Muscle of back (tissue), 13 donors: ENCODE measurements at places on chromosomes 13 and 19.
A peak's percentile ranks its signal among the peaks of the same experiment; 100 is the strongest.

GRCh38 chr13:91162180-91162579 lies 185.3 kb upstream of the MIR17HG start:
- no peak for DNase-seq

DNA sequence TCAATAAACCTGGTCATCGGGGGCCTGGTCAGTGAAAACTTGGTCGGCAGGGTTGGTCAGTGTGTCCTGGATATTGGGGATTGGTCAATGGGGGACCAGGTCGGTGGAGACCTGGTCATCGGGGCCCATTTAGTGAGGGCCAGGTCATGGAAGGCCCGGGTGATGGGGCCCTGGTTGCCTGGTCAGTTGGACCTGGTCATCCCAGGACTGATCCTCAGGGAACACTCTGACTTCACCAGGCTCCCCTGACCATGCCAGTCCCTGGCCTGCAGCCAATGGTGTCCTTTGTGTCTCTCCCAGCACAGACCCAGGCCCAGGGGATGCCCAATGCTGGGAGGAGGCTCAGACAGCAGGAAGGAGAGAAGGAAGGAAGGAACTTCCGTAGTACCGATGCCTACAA lies 42.1 kb upstream of the TPM4 start:
- no peak for DNase-seq

DNA sequence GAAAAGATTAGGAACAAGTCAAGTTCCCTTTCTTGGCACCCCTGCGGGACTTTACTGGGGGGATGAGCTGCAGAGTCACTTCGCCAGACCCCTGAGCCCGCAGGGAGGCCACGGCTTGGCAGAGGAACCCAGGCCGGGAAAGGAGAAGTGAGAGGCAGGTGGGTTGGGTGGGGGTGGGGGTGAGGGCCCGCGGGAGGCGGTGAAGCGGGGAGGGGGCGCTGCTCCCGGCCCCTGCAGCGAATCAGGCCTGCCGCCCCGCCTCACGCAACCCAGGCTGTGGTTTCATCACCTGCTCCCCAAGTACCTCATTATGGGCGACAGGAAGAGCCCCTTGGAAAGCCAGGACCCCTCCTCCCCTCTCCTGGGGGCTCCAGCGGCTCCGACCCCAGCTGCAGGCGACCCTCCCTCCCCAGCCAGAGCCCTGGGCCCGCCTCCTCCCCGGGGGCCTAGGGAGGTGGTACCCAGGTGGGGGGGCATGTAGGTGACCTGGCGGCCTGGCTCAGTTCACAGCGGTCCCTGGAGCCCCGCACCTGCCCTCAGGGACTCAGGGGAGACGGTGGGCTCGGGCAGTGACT lies 9.5 kb downstream of the MEF2B start:
- no peak for DNase-seq

DNA sequence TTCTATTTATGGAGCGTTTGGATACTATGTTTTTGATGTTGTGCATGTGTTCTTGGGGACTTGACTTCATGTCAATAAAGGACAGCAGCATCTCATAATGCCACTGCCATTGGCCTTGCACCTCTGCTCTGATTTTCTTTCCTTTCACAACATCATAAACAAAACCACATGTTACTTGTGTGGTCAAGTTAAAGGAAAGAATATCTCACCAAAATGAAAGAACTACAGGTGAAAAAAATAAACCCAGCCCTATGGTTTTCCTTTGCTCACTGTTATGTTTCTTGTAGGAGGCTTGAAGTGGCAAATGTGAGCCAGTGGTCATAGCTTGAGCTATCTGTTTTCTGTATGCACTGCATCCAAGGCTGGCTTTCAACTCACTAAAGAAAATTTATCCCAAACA lies 240.4 kb downstream of the KCNRG start:
- no peak for DNase-seq

DNA sequence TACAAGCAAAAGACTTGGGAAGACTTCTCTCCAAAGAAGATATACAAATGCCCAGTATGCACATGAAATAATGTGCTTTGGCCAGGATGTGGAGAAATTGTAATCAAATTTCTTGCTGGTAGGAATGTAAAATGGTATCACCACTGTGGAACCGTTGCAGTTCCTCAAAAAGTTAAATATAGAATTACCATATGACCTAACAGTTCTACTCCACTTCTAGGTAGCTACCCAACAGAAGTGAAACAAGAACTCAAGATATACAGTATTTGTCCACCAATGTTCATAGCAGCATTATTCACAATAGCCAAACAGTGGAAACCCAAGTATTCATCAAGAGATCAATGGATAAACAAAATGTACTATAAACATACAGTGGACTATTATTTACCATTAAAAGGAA lies 95.0 kb upstream of the KLF5 start:
- DNase-seq, result no peak

GRCh38 chr13:76848596-76848995 lies 37.6 kb downstream of the KCTD12 start:
- no peak for DNase-seq

- DNase-seq, result no peak
These were observed 78.8 kb downstream of the FGF14 start for GRCh38 chr13:102323012-102323411.

DNA sequence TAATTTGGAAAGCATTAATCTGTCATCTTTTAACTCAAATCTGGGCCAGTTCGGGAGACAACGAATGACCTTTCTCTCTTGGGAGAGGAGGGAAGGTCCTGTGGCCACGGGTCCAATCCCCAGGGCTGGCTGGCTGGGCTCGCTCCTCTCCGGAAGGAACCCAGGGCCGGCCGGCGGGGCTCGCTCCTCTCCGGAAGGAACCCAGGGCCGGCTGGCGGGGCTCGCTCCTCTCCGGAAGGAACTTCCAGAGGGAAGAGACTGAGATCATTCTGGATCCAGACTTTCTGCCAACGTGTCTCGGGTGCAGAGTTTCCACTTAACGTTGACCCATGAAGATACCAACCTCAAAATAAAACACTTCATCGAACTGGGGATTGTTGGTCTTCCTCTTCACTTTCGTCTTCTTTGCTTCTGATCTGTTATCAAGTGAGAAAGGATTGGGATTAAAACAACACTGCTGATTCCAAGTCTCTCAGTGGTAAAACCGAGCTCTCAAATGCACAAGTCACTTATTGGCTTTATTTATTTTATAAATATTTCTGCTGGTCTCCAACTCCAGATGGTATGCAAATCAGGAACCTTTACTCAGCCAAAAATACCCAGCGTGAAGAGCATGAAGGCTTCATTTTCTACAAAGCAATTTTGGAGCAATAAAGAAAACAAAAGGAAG lies 53.3 kb upstream of the C13orf46 start:
- no peak for DNase-seq

DNA sequence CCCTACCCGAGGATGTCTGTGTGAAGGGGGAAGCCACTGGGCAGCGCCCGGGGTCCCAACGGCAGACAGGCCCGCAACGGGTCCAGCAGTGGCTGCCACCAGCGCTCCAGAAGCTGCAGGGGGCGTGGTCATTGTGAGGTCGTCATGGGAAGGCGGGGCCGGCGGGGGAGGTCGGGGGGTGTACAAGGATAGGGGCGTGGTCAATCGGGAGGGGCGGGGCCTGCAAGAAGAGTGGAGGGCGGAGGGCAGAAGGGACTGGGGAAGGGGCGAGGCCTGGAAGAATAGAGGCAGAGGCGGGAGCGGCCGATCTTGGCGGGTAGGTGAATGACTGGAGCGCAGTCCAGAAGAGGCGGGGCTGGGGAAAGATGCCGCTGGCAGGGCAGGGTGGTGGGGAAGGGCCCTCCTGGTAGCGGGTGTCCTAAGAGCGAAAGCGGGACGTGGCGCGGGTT lies 4.4 kb downstream of the FUZ start:
- DNase-seq, result peak; percentile 80

- DNase-seq, result no peak
These were observed 17.9 kb downstream of the NECTIN2 start for GRCh38 chr19:44863990-44864389.

DNA sequence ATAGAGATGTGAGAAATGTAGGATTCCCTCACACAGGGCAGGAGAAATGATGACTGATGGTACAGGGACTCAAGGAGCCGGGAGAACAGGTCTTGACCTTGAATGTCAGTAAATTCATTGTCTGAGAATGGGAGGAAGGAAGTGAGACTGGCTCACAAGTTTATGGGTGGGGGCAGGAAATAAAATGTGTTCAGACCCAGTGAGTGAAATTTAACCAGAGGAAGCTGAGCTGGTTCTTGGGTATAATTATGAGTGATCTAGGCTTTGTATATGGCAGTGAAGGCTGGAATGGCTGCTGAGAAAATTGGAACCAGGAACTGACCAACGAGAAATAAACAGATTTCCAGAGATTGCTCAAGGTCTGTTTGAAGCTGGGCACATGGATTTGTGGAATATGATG lies 6.3 kb upstream of the IGSF23 start:
- DNase-seq, result no peak

GRCh38 chr13:75486146-75487062 lies 4.4 kb upstream of the TBC1D4 start:
- no peak for DNase-seq

DNA sequence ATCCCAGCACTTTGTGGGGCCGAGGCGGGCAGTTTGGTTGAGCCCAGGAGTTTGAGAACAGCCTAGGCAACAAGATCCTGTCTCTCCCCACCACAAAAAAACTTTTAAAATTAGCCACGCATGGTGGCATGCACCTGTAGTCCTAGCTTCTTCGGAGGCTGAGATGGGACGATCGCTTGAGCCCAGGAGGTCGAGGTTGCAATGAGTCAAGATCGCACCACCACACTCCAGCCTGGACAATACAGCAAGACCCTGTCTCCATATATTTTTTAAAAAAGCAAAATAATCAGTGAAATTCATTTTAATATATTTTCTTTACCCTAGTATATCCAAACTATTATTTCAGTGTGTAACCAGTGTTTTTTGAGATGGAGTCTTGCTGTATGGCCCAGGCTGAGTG lies 8.2 kb downstream of the AP2A1 start:
- DNase-seq, result no peak

DNA sequence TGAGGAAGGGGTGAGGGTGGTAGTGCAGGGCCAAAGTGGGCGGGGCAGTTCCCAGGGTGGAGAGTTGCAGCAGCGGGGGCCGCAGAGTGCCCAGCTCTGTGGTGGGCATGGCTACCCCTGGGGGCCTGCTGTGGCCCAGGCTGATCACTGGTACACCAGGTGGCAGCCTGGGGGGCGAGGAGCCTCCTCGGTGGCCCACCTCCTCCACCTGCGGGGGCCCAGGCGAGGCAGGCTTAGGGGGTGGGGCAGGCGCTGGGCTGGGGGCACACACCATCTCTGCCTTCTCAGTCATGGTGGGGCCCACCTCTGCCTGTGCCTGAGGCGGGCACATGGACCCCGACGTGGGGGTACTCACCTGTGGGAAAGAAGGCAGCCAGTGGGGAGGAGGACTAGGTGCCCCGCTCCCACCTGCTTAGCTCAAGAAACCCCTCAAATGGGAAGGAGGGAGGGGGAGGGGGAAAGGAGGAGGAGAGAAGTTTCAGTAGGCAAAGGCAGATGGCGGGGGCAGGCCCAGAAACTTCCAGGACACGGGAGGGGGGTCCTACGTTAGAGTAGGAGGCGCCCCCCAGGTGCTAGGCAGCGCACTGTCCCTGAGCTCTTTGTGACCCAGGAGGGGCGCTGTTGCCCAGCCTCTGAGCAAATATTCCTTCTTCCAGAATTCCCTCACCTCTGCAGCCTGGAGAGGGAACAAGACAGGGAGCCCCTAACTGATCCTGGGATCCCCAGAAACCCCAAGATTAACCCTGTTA lies 1.6 kb downstream of the LYL1 start:
- no peak for DNase-seq

GRCh38 chr19:33777753-33778088 lies 18.9 kb upstream of the KCTD15 start:
- DNase-seq, result no peak

DNA sequence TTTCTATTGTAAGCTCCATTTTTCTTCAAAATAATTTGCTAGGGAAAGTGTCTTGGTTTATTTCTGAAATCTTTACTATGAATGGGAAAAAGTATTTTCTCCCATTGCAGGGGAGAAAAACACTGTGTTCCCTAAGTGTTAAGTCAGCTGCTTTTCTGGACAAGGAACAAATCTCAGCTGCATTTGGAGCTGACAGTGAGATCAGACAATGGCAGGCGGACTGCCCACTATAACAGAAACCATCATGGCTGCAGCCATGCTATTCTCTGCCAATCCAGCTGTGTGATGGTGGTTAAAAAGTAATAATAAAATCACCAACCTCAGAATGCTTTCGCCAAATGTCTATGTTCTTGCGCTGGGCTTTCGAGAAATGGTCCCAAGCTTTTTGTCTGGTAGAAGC lies 302.7 kb downstream of the DNAJC15 start:
- DNase-seq, result no peak

GRCh38 chr13:97113231-97114001 lies 108.7 kb upstream of the MBNL2 start:
- DNase-seq, result no peak

DNA sequence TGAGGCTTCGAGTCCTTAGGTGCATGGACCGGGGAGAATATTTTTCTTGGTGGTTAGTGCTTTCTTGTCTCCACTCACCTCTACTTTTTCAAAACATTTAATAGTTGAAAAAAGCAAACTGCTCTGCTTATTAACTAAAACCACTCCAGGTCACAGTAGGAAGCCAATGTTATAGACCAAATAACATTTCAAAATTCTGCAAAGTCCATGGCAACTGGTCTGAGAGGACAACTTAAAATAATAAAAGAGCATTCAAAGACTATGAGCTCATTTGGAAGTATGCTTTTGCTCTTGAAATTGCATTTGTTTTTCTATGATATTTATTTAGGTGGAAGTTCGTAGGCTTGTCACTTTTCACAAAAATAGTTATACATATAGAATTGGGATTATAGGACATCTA lies 483.0 kb downstream of the DCT start:
- no peak for DNase-seq

DNA sequence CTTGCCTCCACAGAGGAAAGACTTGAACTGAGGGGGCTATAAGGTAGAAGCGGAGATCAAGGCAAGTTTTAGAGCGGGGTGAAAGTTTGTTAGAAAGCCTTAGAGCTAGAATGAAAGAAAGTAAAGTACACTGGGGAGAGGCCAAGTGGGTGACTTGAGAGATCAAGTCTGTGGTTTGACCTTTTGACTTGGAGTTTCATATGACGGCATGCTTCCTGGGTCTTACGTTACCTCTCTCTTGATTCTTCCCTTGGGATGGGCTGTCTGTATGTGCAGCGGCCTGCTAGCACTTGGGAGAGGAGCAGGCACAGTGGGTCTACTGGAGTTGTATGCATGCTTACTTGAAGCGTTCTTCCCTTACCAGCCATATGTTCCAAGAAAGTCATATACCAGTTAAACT lies 1768.5 kb downstream of the PCDH9 start:
- DNase-seq, result no peak

GRCh38 chr19:4140237-4140711 lies 13.2 kb upstream of the CREB3L3 start:
- DNase-seq, result peak; percentile 54

DNA sequence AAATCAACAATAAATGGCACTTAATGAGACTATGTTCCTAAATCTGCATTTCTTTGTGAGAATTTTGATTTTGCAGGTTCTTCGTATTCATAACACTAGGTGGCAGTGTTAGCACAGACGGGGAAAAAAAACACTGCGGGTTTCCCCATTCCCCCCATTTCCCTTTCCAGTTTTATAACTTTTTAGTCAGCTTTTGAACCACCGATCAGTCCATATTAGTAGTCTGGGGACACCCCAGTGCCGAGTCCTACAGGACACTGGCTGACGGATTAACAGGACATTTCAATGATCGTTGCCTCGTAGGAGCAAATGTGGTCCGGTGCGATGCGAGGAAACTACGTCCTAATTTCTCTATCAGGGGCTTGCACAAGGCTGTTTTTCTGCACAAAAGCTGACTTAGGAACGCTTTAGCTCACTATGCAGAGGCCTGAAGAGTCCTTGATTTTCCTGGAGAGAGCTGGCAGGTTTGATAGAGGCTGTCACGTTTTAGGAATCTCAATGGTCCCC lies 234.3 kb downstream of the LMO7 start:
- peak; percentile 70 for DNase-seq

- no peak for DNase-seq
These were observed 106.7 kb downstream of the PCCA start for GRCh38 chr13:100195568-100195967.
